Stimulated activated CD4-positive, alpha-beta T cell treated with anti-CD3 and anti-CD28 coated beads, Interleukin-15, amount 100 ng/mL, for 1 hour (primary cell): ENCODE measurements at places on chromosomes 6 and 20.

GRCh38 chr6:28664870-28665396, 139.3 kb downstream of the GPX5 start:
- no peak for DNase-seq

DNA sequence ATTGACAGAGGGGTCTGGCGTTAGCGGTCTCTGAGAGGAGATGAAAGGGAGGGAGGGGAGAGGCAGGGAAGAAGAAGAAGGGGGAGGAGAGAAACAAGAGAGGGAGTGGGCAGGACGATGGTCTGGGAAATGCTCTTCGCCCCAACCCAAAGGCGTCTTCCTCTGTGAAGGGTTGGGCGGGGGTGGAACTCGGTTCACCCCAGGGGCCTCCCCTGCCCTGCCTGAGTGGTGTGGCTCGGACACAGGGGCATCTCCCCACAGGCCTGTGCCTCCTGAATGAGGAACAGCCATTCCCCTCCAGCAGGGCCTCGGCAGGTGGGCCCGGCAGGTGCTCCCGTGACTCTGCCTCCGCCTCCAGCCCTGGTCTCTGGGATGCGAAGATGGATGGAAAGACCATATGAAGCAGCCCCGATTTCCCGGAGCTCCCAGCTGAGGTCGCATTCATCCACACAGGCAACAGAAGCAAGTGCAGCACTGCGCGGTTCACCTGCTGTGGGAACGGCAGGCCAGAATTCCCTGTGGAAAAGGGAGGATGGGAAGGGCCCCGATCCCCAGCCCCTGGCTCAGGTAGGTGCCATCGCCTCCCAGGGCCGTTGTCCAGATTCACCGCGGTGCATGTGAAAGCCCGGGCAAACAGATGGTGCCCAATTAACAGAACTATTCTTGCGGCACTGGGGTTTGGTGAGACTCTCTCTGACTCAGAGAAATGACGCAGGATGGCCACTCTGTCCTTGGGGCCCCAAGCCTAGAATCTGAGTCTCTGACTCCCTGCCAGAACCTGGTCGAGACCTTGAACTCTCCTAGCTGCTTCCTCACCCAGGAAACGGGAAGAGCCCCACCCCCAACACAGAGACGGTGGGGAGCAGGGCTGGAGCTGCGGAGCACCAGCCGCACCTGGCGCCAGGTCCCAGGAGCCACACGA, 29.4 kb upstream of the RPS6KA2 start:
- DNase-seq: no peak

DNA sequence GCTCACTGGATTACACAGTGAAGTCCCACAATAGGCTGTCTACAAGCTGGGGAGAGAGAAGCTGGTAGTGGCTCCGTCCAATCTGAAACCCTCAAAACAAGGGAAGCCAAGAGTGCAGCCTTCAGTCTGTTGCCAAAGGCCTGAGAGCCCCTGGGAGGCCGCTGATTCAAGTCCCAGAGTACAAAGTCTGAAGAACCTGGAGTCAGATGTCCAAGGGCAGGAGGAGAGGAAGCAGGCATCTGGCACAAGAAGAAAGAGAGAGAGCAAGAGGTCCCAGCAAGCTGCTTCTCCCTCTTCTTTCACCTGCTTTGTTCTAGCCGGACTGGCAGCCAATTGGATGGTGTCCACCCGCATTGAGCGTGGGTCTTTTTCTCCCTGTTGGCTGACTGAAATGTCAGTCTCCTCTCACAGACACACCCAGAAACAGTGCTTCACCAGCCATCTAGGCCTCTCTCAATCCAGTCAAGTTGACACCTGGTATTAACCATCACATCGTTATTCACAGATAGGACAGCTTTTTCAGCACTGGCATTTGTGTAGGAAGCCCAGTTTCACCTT, 51.2 kb downstream of the CRYBG1 start:
- no peak for DNase-seq

- no peak for DNase-seq
Measured at GRCh38 chr6:11553824-11554223, 16.3 kb downstream of the TMEM170B start.

DNA sequence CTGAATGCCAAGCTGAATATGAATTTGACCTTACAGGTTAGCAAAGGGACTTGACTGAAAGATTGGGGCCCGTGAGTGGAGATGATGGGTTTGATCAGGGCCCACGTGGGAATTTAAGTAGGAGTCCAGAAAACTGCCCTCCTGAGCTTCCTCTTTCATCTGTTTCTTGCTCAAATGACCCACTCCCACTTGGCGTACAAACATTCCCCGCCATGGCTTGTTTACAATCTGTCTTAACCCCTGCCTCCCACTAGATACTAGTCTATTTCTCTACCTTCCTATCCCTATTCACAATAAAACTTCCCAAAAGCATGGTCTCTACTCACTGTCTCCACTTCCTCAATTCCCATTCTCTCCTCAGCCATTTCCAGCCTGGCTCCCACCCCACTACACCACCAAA, 9.4 kb downstream of the MMP9 start:
- DNase-seq: no peak

GRCh38 chr20:46021361-46022359, 7.4 kb upstream of the SLC12A5 start:
- DNase-seq: no peak

- DNase-seq: no peak
Measured at GRCh38 chr6:167045828-167046580, 46.8 kb downstream of the CEP43 start.

DNA sequence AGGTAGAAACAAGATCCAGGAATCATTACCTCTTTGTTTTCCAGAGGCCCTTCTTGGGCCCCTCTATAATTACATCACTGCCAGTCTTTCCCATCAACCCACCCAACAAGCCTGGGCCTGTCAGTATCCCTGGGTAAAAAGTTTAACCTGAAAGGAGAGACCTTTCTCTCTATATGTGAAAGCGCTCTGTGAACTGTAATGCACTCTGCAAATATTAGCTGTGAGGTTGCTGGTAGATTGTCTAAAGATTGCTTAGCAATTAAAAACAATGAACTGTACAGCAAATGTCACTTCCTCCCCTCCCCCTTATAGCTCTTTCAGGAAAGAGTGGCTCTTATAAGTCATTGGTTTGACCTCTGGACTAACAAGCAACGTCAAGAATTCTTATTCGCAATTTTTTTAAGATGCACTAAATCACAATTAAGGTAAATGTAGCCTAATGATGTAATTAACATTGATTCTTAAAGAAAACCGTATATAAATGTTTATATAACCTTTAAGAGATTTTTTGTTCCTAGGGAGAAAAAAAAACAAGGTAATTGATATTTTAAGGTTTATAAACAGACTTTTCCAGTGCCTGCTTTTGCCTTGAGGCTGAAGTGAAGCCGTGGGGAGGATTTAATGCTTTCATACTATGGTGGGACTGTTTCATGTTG, 18.4 kb downstream of the ECT2L start:
- no peak for DNase-seq

DNA sequence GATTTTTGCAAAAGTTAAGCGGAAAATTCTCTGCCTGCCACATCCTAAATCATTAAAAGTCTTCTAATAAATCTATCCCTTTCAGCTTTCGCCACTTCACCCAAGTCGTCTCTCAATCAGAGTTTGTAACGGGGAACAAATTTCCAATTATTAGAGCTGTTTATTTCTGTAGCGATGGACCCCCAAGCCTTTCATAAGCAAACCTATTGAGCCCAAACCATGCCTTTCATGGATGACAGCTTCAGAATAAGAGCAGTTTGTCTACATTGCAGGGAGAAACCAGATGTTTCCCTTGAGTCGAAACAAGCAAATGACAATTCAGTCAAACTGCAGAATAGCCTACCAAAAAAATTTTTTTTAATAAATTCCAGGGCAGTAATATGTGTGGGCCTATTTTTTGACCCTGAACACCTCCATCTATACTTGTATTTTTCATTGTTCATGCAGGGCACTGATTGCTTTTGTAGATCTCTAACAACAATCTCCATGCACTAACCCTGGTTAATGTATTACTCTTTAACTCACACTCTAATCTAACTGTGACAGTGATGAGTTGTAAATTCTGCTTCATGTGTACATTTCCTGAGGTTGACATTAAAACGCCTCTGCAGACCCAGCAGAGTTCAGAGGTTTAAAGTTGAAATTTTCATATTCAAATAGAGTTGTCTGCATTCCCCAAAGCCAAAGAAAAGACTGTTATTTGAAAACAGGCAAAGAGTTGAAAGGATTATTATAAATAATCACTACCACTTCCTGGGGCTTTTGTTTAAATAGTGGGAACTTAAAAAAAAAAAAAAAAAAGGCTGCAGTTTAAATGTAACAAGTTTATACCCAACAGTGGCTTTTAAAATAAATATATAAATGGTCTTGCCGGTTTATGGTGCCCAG, 64.5 kb downstream of the ATP9A start:
- no peak for DNase-seq

- DNase-seq: no peak
Measured at GRCh38 chr6:81298751-81299150, 453.7 kb downstream of the TENT5A start.

GRCh38 chr6:17957498-17957897, 29.9 kb downstream of the KIF13A start:
- no peak for DNase-seq

DNA sequence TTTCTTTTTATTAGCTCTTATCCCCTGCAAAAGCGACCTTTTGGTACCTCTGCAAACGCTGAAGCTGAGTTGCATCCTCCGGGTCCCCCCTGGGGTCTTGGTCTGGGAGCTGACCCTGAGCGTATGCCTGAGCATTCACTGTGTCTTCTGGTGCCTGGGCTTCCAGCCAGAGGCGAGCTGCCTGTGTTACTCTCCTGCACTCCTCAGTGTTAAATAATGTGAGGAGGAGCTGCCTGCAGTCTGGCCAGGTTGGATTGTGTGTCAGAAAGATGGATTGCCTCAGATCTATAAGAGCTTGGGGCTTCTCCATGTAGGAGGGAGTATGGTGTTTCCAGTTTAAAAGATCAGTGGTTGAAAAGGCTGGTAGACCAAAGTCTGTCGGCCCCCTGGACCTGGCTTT, 8.7 kb upstream of the GMPR start:
- no peak for DNase-seq

- no peak for DNase-seq
Measured at GRCh38 chr20:44610313-44610962, 28.1 kb downstream of the PKIG start.

GRCh38 chr20:30985386-30985785, 272.1 kb upstream of the DEFB115 start:
- no peak for DNase-seq

- peak; percentile 89 for DNase-seq
Measured at GRCh38 chr6:41941280-41942066, at the start of gene CCND3. Gene CCND3, minus strand, starts transcription at chr6:41941808. Its CDS starts 159 bp downstream, at chr6:41941649.

DNA sequence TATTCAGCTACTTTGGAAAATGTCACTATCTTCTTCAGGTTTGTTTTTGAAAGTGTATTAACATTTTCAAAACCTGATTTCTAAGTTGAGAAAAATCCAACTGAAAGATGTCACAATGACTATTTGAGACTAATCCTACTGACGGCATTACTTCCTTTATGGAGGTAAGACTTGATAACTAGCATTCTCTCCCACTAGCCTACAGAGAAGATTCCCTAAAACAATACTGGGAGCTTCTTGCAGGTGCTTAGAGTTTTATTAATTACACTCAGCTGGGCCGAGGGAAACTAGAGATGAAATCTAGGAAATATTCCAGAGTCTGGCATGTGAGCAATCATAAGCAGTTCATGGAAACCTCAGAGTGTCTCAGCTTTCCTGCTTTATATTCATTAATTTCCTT, 114.0 kb downstream of the LCA5 start:
- no peak for DNase-seq

DNA sequence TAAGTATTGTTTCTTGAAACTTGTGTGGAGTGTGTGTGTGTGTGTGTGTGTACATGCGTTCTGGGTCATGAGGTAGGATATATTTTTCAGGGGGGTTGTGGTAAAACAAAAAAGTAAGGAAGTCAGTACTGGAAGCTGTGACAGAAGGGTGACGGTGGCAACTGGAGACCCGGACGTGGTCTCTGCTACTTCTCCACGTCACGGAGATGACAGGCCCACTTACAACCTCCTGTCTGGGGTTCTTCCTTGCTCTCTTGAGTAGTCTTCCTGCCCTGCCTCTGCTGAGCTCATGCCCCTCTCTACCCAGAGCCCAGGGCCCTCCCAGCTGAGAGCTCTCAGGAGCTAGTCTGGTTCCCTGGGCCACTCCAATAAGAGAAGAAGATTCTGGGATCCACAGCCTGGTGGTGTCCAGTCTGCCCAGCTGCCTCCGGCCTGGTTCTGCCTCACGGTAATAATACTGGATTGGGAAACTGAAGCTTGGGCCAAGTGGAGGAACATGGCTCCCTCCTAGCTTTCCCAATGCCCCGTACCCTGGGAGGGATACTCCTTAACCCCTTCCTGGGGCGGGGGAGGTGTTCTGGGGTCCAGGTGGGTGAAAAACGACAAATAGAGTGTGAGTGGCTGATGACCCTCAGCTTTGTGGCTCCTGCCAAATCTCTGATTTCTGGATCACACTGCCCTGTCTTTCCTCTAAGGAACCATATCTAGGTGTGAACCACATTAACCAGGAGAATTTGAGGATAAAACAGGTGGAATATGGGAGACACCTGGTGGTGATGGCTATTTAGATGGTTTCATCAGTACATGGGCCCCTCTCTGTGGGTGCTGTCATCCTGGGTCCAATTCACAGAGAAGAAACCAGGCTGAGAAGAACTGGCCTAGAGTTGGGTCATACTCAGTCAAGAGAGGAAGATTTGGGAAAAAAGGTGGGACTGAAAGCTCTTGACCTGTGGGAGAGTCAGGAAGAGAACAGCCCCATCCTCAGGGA, 27.2 kb downstream of the VEGFA start:
- no peak for DNase-seq

- DNase-seq: no peak
Measured at GRCh38 chr6:31081872-31082271, 30.5 kb downstream of the C6orf15 start.

DNA sequence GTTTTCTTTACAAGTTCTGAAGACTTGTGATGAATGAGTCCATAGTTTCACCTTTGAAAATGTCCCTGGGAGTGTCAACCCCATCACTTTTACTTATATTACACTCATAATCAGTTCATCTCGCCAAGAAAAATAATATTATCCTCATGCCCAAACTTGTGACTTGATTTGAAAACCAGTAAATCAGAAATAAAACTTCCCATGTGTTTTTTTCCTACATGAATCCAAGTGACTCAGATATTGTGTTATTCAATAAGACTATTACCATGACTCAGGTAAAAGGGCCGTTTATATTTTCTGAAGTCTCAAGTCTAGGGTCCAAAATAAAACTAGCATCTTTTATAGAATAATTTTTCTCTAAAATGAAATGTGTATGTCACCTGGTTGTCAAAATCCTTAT, 15.8 kb upstream of the CYP24A1 start:
- no peak for DNase-seq
